ENCODE measurements at places on chromosomes 7 and 10. TPM values are rescaled to one million over a fixed set of nuclear protein-coding genes. Genes with fewer than 3 reads are reported as not detected.

The LBX1 gene
- not detected for total RNA-seq

The GPC2 gene
- 0.09 TPM for total RNA-seq

The DGKI gene
- 14.9 TPM for total RNA-seq

The MYO1G gene
- total RNA-seq, result 2.3 TPM

The DPYSL4 gene
- 6.8 TPM for total RNA-seq

The UPK3B gene
- 1.4 TPM for total RNA-seq

The CALHM3 gene
- total RNA-seq, result not detected

The CRPPA gene
- total RNA-seq, result 10.9 TPM

The FFAR4 gene
- 0.15 TPM for total RNA-seq

The ASB15 gene
- total RNA-seq, result 56.7 TPM

The MALRD1 gene
- total RNA-seq, result 0.58 TPM

The HOXA9 gene
- total RNA-seq, result not detected

The SPDYE5 gene
- total RNA-seq, result not detected

The TRPV6 gene
- total RNA-seq, result not detected

Data from right cardiac atrium (tissue), 5 donors.